Cerebellum (tissue), 4 donors: ENCODE measurements at places on chromosomes 11 and 22.

GRCh38 chr22:38327805-38328204, 10.6 kb upstream of the CSNK1E start:
- no peak for DNase-seq

GRCh38 chr11:68044145-68044813, 5.5 kb downstream of the TCIRG1 start:
- DNase-seq: no peak

DNA sequence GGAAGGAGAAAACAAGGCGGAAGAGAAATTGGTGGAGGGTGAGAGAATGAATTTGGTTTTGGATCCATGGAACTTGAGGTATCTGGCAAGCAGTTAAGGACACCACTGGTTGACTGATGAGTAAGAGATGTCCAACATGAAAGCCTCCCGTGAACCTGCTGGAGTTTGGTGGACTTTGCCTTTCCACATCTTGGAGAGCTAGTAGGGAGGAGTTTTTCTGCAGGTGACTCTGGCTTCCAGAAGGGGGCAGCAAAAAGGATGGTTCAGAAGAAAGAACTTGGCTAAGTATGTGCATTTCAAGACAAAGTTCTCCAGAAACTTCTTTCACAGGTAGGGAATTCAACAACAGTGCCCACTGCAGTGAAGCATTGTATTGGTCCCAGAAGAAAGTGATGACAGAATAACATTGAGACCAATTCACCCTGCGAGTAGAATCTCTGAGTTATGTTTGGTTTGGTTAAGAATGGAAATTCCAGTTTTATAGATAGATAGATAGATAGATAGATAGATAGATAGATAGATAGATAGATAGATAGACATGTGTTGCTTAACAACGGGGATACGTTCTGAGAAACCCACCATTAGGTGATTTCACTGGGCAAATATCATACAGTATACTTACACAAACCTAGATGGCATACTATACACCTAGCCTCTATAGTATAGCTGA, 28.5 kb downstream of the DCDC1 start:
- DNase-seq: peak; percentile 8

DNA sequence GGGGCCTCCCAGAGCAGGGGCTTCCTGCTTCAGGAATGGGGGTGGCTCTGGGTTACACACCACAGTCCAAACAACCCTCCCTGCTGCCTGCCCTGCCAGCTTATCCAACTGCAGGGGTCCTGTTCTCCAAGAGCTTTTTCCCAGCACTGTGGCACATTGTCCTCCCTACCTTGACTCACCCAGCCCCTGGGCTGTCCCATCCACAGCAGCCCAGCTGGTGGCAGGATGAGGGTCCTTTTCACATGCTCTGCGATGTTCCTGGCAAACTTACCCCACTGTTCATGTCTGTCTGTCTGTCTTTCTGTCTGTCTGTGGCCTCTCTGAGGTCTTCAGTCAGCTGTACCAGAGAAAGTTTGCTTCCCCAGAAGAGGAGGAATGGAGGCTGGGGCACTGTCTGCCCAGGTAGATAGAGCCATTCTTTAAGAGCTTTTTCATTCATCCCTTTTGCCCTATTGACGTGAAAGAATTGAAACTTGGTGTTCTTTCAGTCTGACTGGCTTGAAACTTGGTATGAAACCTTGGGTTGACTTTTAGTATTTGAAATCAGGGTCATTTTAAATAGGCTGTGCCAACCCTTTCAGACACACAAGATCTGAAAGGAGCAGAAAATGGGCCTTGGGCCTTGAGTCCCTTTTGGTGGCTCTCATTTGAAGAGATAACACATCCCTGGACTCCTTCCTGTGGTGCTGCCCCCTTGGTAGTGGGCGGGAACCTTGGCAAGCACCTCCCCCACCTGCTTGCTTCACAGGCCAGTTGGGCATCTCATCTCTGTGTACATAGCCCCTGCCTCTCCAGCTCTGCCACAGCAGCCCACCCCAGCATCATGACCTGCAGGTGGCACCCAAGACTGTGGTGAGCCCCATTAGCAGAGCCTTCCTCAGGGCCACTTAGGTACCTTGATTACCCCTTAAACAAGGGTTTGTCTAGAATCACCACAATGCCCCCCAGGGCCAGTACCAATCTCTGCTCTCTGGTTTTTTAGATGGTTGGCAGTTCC, 74.6 kb upstream of the SUSD2 start:
- DNase-seq: no peak

- no peak for DNase-seq
Measured at GRCh38 chr22:50140615-50141014, 29.9 kb upstream of the PANX2 start.

GRCh38 chr11:35714882-35715627, 52.5 kb downstream of the TRIM44 start:
- no peak for DNase-seq

GRCh38 chr22:21926728-21927127, 25.9 kb downstream of the PPM1F start:
- no peak for DNase-seq

GRCh38 chr11:72988821-72989220, 153.3 kb downstream of the FCHSD2 start:
- DNase-seq: no peak

DNA sequence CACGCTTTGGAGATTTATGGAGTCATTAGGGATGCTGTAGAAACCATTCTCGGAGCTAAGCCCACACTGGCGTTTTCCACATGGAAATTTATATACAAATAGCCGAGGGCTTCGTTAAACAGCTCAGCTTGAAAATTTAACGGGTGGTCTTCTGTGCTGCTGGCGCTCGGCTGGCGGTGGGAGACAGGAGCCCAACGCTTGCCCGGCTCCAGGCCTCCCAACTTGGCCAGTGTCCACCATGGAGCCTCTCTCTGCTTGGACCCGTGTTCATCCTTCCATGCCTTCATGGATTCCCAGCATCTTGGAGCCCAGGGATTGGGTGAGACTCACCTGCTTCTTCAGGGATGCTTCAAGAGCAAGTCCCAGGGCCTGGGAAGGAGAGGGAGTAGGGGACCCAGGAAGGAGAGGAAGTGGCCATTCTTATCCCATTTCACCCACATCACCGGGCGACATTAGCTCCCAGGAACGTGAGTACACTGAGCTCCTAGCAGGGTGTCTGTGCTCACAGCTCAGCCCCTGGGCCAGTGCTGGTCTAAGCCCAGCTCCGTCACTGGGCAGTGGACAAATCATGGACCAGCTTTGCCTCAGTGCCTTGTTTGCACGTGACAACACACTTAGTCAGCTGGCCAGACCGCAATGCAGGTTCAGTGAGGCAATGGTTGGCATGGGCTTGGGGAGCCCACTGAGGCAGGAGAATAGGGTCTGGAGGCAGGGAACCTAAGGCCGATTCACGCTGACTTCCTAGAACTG, 944.3 kb downstream of the BRD1 start:
- no peak for DNase-seq

DNA sequence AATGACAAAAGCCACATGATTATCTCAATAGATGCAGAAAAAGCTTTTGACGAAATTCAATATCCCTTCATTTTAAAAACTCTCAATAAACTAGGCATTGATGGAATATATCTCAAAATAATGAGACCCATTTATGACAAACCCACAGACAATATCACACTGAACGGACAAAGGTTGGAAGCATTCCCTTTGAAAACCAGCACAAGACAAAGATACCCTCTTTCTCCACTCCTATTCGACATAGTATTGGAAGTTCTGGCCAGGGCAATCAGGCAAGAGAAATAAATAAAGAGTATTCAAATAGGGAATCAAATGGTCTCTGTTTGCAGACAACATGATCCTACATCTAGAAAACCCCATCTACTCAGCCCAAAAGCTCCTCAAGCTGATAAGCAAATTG, 52.0 kb downstream of the CASP12 start:
- no peak for DNase-seq

- no peak for DNase-seq
Measured at GRCh38 chr11:120134106-120134930, 3.6 kb downstream of the TRIM29 start.

DNA sequence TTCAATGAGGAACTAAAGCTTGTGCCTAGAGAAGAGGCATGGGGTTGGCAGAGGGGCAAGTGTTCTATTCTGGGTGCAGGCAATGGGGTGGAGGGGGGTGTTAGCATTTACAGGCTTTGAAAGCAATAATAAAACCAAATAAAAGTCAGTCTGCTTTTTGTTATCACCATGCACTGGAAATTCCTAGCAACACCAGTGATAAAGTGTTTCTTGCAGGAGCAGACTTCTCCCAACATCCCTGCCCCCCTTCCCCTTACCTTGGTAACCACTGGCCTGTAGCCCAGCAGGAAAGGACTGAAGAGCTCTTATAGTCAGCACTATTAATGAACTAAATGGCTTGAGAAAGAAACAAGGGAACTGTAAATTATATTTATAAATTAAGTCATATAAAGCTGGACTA, 65.2 kb upstream of the SESN3 start:
- no peak for DNase-seq

- no peak for DNase-seq
Measured at GRCh38 chr22:45587638-45588505, 83.8 kb upstream of the ATXN10 start.

GRCh38 chr22:37018815-37019308, 385 bp downstream of the TST start:
- DNase-seq: no peak

DNA sequence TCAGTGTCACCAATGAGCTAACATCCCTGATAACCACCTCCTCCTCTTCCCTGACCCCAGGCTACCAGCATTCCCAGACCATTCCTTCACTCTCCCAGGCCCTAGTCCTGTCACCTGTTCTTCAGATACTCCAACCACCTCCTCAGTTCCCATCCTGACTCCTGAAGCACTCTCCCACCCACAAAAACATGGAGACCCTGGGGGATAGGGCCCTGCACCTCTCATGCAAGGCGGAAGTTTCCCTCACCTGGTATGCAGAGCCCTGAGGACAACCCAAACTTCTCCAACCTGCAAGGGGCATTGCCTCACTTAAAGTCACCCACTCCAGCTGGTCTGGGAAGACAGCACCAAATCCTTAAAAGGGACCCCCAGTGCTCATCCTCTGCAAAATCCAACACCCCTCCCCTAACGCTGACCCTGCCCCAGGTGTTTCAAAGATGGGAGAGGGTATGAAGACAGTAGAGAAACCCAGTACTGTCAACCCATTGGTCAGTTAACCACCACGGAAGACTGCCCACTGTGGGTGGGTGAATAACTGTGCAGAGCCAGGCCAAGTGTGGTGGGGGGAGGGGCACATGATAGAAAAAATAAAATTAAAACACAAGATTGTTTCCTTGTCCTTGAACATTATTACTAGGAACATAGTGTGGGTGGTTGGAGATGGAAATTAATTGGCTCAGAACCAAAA, 1.4 kb downstream of the TNKS1BP1 start:
- DNase-seq: no peak

DNA sequence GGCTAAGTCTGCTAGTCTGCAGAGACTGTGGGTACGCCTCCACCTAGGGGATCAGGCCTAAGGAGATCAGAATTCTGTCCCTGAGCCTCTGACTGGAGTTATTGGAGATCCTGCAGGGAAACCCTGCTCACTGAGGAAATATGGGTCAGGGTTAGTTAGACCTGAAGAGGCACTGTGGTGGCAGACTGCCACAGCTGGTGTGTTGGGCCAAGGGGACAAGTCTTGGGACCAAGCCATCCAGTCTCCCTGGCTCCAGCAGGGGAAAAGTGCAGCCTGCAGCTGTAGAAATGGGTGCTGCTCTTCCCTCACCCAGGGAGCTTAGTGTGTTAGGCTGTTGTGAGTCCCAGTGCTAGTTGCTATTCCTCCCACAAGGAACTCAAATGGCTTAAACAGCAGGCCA, 334.8 kb upstream of the LARGE1 start:
- no peak for DNase-seq

DNA sequence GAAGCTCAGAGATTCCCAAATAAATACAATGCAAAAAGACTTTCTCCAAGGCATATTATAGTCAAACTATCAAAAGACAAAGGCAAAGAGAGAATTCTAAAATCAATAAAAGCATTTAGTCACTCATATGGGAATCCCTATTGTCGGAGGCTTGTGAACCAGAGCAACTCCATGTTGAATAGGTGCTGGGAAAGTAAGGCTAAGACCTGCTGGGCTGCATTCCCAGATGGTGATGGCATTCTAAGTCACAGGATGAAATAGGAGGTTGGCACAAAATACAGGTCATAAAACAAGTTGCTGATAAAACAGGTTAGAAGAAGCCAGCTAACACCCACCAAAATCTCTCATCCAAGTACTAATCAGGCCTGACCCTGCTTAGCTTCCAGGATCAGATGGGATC, 84.5 kb downstream of the JRKL start:
- no peak for DNase-seq

- no peak for DNase-seq
Measured at GRCh38 chr11:126862664-126863243, 137.8 kb downstream of the KIRREL3 start.

DNA sequence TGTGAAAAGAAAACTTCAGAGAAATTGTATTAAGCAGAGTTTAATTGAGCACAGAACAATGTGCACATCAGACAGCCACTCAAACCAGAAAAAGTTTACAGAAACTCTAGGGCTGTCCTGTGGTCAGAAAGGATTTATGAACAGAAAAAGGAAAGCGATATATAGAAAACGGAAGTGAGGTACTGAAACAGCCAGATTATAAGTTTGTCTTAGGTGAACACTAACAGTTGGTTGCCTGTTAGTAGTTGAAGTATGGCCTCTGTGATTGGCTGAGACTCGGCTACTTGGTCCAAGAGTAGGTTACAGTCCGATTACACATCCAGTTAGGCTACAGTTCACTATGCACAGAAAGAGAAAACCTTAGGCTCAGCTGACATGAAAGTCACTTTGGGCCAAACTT, 1232.5 kb upstream of the RAG2 start:
- no peak for DNase-seq
